ENCODE measurements at places on chromosomes 7 and 10. TPM values are rescaled to one million over a fixed set of nuclear protein-coding genes. Genes with fewer than 3 reads are reported as not detected.

Gene SPDYE2
- not detected for total RNA-seq

Gene ENKUR
- total RNA-seq, result 0.79 TPM

DNA sequence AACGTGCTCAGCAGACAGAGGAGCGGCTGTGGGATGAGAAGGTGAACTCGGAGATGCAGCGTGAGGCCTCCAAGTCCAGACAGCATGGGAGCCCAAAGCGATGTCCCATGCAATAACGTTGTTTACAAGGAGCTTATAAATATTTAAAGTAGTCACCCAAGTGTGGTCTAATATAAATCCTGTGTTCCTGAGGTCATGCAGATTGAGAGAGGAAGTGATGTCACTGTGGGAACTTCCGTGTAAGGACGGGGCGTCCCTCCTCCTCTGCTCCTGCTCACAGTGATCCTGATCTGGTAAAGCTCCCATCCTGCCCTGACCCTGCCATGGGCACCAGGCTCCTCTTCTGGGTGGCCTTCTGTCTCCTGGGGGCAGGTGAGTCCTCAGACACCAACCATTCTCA lies 94.7 kb upstream of the PRSS58 start:
- no peak for DNase-seq

Gene GIMAP2
- total RNA-seq, result 10.0 TPM

GRCh38 chr10:21638681-21639080 lies 104.6 kb downstream of the MLLT10 start:
- no peak for DNase-seq

DNA sequence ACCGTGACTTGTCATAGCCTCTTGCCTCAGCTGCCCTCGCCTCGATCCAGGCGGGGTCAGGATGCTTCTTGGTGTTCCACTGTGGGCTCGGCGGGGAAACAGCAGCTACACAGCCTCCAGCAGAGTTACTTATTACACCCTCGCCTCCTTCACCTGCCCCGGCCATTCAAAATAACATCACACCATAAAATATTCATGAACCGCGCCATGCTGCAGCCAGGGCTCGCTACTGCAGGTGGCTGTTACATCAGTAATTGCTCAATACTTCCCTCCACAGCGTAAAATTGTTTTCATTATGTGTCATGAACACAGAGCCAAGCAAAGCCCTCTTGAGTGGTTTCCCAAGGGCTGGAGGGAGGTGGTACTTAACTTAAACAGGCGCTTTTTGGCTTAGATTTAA lies 241.5 kb upstream of the SP8 start:
- DNase-seq, result no peak

DNA sequence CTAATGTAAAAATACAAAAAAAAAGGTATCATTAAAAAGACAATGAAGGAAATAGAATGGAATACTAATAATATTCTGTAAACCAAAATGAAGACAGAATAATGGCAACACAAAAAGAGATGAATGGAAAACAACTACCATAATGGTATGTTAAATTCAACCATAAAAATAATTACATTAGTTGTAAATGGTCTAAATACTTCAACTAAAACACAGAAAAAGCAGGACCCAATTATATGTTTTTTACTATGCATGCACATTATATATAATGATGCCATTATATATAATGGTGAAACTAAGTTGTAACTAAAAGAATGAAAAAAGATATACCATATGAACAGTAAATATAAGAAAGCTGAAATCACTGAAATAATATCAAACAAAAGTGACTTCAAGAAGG lies 76.5 kb downstream of the CUBN start:
- no peak for DNase-seq

- DNase-seq, result no peak
Observed at GRCh38 chr10:88881320-88881719, 1.3 kb downstream of the STAMBPL1 start.

DNA sequence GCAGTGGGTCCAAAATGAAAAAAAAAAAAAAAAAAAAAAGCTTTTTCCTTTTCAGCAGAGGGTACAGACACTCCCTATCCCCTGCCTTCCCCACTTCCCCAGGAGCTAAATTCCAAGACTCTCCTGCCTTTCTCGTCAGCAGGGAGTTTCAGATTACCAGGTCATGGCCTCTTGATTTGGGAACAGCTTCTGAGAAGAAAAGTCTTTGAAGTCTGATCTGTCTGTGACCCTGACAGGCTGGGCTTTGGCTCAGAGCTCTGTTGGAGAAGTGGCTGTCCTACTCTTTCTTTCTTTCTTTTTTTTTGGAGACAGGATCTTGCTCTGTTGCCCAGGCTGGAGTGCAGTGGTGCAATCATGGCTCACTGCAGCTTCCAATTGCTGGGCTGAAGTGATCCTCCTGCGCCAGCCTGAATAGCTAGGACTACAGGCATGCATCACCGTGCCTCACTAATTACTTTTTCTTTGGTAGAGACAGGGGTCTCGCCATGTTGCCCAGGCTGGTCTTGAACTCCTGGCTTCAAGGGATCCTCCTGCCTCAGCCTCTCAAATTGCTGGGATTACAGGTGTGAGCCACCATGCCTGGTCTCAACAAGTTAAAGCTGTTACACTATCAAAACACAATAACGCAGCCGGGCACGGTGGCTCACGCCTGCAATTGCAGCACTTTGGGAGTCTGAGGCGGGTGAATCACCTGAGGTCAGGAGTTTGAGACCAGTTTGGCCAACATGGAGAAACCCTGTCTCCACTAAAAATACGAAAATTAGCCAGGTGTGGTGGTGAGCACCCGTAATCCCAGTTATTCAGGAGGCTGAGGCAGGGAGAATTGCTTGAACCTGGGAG lies 59.9 kb downstream of the COL26A1 start:
- no peak for DNase-seq

GRCh38 chr10:31694929-31695837 lies 233.4 kb downstream of the ARHGAP12 start:
- no peak for DNase-seq

DNA sequence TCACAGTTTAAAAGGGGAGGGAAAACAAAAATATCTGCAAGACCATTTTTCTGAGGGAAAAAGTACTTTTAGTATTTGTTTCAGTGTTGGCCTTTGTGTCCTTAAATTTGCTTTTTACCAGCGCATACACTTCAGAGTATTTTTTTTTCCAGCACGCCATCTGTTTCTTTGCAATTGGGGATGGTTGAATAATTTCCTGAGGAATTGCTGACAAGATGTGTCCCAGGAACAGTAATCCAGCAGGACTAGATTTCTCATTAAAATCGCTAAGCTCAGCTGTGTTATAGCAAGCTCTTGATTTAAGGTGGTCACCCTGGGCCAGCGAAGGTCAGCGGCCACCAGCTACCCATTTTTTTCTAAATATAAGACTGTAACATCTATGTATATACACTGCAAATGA lies 156.9 kb upstream of the RHOBTB1 start:
- DNase-seq, result no peak

- peak; percentile 54 for DNase-seq
Observed at GRCh38 chr10:95467162-95467599, 94.0 kb downstream of the SORBS1 start.

GRCh38 chr7:144098776-144099175 lies 10.6 kb upstream of the OR2A2 start:
- DNase-seq, result no peak

DNA sequence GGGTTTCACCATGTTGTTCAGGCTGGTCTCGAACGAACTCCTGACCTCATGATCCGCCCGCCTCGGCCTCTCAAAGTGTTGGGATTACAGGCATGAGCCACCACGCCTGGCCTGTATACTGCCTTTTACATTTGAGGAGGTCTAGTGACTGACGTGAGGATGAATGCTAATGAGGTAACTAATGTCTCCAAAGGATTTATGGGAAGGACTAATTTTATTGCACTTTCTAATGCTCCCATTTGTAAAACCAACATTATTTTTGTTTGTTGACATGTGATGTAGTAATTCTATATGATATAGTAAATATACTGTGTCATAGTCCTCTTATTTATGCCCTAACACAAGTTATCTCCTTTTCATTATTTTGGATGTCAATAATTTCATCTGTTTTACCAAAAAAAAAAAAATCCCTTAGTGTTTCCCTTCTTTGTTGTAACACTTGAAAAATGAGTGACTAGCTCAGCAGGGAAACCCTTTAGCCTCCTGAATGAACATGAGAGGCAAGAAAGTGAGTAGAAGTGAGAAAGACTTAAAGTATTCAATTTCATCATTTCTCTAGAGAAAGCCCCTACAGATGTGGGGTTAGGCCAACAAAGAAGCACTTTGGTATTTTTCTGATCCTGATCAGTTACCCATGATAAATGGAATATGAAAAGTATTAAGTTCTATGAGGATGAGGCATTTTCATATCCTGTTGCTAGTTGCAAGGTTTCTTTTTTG lies 596.9 kb upstream of the PCDH15 start:
- DNase-seq, result no peak

DNA sequence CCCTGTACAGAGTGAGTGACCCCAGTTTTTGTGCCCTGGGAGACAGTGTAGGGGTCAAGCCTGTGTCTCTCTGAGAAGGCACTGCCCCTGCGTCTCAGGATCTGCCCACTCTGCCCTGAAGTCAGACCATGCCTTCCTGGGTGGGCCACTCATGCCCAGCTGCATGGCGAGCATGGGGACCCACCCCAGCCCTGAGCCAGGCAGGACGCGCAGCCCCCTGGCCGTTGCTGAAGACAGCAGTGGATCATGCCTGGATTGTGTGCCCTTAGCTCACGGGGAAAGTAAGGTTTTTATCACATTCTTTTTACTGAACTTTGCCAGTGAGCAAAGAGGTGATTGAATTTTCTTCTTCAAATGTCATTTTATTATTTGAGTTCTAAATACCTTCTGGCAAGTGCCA lies 66.2 kb downstream of the WDR37 start:
- DNase-seq, result no peak

- no peak for DNase-seq
Observed at GRCh38 chr7:50229964-50230363, 74.6 kb upstream of the IKZF1 start.

GRCh38 chr7:105857009-105857952 lies 19.1 kb downstream of the ATXN7L1 start:
- DNase-seq, result no peak

Gene HECW1
- 1.6 TPM for total RNA-seq

DNA sequence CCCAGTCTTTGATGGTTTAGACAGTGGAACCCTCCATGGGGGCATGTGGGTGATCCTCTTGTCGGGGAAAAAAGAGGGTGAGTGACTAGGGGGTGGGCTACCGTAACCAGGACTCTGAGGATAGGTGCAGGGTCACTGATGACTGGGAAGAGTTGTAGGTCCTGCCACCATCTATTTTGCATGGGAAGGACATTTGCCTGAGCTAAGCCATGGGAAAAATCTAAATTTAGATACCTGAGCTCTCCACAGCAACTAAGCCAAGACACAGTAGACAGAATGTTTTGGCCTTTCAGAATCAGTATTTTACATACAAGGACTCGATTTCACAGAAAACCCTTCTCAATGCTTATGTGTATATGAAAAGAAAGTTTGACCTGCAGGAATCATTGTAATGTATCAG lies 52.7 kb downstream of the KIAA1217 start:
- no peak for DNase-seq

- no peak for DNase-seq
Observed at GRCh38 chr10:22500656-22501340, 155.5 kb downstream of the SPAG6 start.

Gene EPHA1
- total RNA-seq, result 3.7 TPM

DNA sequence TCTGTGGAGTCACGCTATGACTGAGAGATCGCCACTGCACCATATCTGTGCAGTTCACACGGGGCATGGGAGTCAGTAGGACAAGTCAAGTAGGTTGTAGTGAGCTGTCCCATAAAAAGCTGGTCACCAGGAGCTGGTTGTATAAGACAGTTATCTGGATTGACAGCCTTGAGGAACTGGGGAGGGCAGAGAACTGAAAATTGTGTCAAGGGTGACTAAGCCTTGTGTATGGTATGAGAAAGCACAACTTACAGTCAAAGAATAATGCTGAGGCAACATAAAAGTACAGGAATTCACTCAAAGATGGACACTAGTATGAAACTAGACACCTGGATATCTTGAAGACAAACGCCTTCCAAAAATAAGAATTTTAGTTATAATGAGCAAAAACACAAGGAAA lies 564.9 kb downstream of the POM121L12 start:
- DNase-seq, result no peak

DNA sequence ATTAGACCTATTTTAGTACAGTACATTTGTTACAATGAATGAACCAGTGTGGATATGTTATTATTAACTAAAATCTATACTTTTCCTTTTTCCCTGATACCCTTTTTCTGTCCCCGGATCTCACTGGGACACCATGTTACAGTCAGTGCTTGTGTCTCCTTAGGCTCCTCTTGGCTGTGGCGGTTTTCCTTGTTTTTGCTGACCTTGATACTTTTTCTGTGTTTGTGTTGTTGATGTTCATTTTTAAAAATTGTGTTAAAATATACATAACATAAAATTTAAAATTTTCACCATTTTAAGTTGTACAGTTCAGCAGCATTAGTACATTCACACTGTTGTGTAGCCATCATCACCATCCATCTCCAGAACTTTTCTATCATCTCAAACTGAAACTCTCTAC lies 54.2 kb upstream of the OSBPL3 start:
- DNase-seq, result no peak

Gene TACR2
- 1.2 TPM for total RNA-seq

GRCh38 chr10:113031147-113031546 lies 81.1 kb downstream of the TCF7L2 start:
- DNase-seq, result no peak

DNA sequence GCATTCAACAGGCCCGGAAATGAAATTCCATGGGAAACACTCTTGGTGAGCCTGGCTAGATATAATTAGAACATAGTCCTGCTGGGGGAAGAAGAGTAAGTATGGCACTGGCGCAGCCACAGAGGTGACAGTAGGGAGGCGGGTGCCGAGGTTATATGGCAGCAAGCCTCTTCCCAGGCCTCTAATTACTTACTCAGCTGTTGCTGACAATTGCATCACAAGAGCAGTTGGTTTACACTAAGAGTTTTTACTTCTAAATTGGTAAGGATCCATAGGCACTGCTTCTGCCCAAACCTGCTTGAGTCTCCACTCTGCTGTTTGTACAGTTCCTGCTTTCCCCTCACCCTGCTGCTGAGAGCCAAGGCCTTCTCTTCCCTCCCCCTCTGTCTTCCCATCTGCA lies 93.3 kb upstream of the DUSP5 start:
- no peak for DNase-seq

Gene TSPAN12
- total RNA-seq, result 1.4 TPM

Gene AKR1D1
- total RNA-seq, result not detected

Gene TMEM254
- 12.0 TPM for total RNA-seq

- DNase-seq, result no peak
Observed at GRCh38 chr7:123883154-123883553, 38.2 kb downstream of the HYAL4 start.

DNA sequence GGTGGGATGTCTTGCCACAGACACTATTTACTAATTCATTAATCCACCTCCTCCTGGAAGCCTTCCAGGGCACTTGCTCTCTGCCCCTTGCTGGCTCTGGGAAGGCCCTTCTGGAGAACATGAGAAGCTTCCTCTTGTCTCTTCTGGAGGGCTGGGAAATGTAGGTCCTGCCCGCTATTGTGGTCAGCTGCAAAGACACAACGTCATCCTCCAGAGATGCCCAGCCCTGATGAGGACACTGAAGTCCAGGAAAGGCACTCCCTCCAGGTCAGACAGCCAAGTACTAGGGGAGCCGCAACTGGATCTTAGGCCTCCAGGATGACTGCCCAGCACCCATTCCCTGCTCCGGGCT lies 9.6 kb upstream of the TACR2 start:
- no peak for DNase-seq

Gene NOLC1
- total RNA-seq, result 32.7 TPM

GRCh38 chr7:135151533-135151932 lies 3.7 kb downstream of the TMEM140 start:
- no peak for DNase-seq
